ENCODE measurements at places on chromosomes 4 and X.
A peak's percentile ranks its signal among the peaks of the same experiment; 100 is the strongest.

- no peak for DNase-seq
Measured at GRCh38 chr4:25021216-25021615, 9.5 kb downstream of the LGI2 start.

GRCh38 chr4:101008503-101008902 is 338.8 kb downstream of the PPP3CA start:
- DNase-seq = no peak

GRCh38 chrX:75522565-75523431 is at the start of gene ZDHHC15:
TSS of gene ZDHHC15 (minus strand) at chrX:75523037. CDS start at chrX:75523024, 13 bp downstream.
- peak; percentile 84 for DNase-seq

DNA sequence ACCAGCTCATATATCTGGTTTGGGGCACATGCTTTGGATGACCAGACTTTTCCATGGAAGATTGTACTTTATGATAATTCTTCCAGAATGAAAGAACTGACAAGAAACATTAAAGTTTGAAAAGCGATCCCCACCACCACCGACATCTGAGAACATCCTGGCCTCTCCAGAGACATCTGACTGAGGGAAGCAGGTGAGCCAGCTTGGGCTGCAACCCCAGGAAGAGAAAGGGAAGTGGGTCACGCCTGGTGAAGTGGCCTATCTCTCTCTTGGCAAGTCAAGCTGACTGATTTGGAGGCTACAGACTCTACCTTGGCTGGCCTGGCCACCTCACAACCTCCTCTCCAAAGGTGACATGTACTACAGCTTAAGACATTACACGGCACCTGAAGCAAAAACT is 20.7 kb downstream of the PARM1 start:
- no peak for DNase-seq

DNA sequence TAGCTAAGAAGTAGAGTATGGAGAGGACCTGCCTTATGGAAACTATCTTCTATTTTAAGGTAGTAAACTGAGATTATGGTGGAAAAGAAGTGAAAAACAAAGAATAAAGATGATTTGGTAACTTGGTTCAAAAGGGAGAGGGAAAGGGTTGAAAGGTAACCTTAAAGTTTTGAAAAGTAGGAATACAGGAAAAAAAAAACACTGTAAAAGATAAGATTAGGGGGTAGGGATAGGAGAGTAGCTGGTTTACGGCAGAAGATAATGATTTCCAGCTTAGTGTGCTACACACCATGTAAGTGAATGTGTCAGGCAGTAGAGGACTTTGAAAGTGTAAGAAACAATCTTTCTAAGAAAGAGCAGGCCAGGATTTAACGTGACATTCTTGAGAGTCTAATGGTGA is 35.3 kb downstream of the FAM13A start:
- no peak for DNase-seq

GRCh38 chr4:176451443-176451842 is 131.7 kb downstream of the SPCS3 start:
- DNase-seq = peak; percentile 63
